ENCODE measurements at places on chromosomes 16 and 17.

GRCh38 chr16:85611194-85611443, 2.0 kb upstream of the GSE1 start:
- DNase-seq: no peak

GRCh38 chr17:16428098-16428882, 12.9 kb downstream of the TRPV2 start:
- DNase-seq: peak; percentile 49

DNA sequence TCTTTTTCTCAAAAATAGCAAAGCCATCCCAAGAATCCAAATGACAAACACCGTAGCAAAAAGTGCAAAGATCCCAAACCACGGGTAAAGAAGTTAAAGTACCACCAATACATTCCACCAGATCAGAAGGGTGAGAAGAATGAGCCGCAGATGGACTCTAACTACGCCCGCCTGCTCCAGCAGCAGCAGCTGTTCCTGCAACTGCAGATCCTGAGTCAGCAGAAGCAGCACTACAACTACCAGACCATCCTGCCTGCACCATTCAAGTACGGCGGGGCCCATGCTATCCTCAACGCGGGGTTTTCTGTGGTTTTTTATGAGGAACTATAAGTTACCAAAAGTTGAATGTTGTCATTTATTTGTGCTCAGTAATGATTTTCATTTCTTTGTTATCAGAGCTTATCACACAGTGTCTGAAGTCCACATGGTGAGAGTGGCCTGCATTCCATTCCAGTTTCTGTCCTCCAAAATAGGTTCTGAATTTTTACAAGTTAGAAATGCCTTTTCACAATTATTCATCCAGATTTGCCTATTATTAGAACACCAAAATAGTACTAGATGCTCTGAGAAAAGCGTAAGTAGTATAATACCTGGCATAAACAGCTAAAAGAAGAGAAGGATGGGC, 169.2 kb downstream of the MRTFB start:
- no peak for DNase-seq

- peak; percentile 80 for DNase-seq
These were observed 19.1 kb downstream of the COQ7 start for GRCh38 chr16:19086322-19087199.

- DNase-seq: no peak
These were observed 1.3 kb upstream of the KRTAP4-9 start for GRCh38 chr17:41103896-41104295.
